ENCODE measurements at places on chromosomes 7 and 10. TPM values are rescaled to one million over a fixed set of nuclear protein-coding genes. Genes with fewer than 3 reads are reported as not detected.

- no peak overlapping the region for H3K27ac ChIP-seq
- H3K4me3 ChIP-seq, result peak overlapping the region; percentile 63
- H3K4me1 ChIP-seq, result peaks cover 68% of the 10 kb centered on the region
- peaks cover 5% of the 10 kb centered on the region for H3K36me3 ChIP-seq
- DNase-seq, result peak; percentile 33
Observed at GRCh38 chr10:71239946-71240795, 27.8 kb downstream of the UNC5B start.

DNA sequence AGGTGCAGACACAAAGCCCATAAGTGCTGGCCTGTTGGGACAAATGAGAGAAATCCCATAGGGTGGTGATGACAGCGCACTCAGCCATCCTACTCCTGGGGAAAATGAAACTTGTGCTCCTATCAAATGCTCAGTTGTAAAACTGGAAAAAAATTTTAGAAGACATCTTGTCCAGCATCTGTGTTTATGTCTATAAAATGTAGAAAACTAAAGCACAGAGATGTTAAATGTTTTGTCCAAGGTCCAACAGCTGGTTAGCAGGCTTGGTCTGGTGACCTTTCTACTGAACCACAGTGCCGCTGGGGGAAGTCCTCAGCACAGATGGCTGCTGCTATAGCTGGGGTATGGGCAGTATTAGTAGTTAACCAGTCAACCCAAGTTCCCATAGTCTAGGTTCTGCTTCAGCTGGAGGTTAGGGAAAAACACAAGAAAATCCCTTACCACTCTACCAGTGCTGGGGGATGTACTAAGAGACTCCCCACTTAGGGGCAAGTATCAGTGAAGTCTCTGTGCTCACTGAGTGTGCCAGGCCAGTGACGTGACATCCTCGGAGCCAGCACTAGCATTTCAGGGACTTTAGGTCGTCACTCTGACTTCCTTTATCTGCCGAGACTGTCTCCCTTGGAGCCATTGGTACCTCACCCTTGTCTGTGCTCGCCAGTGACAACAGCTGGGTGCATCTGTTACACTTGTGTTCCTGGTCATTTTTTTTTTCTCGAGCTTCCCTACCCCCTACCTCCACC is 1.9 kb downstream of the TSPAN33 start:
- H3K4me3 ChIP-seq, result peak overlapping the region; percentile 9
- peaks cover 1% of the 10 kb centered on the region for H3K36me3 ChIP-seq
- no peak overlapping the region for H3K27ac ChIP-seq

- no peaks in the 10 kb centered on the region for H3K4me1 ChIP-seq
- no peak overlapping the region for H3K27ac ChIP-seq
- no peak for DNase-seq
Observed at GRCh38 chr10:45163315-45163975, 152.0 kb downstream of the OR13A1 start.

GRCh38 chr10:47383261-47384147 is 589 bp downstream of the ZNF488 start:
- H3K27me3 ChIP-seq, result peaks cover 7% of the 10 kb centered on the region
- DNase-seq, result peak; percentile 3
- peaks cover 12% of the 10 kb centered on the region for H3K4me1 ChIP-seq

DNA sequence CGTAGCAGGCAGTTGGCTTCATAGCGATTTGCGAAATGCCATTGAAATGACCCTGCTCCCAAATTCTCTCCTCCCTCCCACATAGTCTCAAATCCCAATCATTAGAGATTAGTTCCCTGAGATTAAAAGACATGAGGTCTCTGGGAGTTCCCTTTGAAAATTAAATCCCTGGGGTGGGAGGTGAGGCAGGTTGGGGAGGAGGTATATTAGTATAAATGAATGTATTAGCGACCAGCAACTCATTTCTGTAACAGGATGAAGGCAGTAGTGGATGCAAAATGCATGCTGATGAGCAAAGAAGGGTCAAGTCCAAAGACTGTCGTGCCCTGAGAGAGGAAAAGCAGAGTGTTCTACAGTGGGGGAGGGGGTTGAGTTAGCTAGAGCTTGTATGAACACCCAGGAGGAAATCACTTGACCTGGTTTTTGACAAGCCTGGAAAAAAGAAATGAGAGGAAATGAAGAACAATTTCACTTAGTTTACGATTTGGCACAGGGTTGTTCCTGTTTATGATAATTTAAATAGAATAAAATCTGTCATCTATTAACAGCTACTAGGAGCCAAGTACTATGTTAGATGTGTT is 79.6 kb upstream of the MTPN start:
- H3K27me3 ChIP-seq, result no peaks in the 10 kb centered on the region
- no peak for DNase-seq
- H3K4me1 ChIP-seq, result no peaks in the 10 kb centered on the region
- no peak overlapping the region for H3K27ac ChIP-seq
- H3K4me3 ChIP-seq, result no peak overlapping the region
- no peaks in the 10 kb centered on the region for H3K36me3 ChIP-seq

DNA sequence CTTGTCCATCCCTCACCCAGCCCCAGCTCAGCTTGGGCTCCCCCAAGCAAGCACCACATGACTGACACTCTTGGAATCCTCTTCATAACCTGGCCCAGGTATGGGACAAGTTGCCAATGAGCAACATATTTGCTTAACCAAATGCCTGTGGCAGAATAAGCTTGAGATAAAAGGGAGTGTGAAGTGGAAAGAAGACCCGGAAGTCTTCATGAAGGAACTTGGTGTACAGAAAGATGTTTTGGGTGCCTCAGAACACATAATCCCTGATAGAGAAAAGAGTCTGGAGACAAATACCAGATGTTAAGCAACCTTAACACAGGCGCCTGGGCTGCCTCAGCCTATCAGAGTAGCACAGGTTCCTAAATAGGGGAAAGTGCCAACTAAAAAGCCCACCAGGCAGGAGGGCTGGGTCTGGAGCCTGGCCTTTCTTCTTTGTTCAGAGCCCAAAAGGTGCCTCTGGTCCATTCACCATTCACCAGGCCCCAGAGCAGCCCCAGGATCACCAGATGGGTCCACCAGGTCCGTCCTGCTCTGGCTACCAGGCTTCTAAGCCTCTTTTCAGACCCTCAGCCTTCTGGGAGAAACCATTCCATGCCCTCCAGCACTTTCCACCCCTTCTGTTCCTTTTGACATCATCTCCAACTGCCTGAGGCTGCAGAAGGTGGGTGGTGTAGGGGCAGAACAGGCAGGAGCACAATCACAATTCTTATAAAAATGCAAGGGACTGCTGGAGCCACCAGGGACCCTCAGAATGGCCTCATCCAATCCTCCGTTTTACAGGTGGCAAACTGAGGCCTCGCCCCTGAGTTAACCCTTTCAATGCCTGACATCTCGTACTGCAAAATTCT is 22.6 kb downstream of the KCNMA1 start:
- DNase-seq, result no peak
- H3K4me3 ChIP-seq, result no peak overlapping the region
- no peaks in the 10 kb centered on the region for H3K4me1 ChIP-seq
- no peaks in the 10 kb centered on the region for H3K36me3 ChIP-seq
- peaks cover 2% of the 10 kb centered on the region for H3K27me3 ChIP-seq

DCLRE1A gene
- total RNA-seq, result 7.5 TPM

ACSM6 gene
- total RNA-seq, result not detected
